ENCODE measurements at places on chromosomes 6 and 20.

- DNase-seq, result no peak
Measured at GRCh38 chr6:119284861-119285521, 64.6 kb downstream of the MAN1A1 start.

- no peak for DNase-seq
Measured at GRCh38 chr6:157227202-157228166, 95.8 kb downstream of the TMEM242 start.

DNA sequence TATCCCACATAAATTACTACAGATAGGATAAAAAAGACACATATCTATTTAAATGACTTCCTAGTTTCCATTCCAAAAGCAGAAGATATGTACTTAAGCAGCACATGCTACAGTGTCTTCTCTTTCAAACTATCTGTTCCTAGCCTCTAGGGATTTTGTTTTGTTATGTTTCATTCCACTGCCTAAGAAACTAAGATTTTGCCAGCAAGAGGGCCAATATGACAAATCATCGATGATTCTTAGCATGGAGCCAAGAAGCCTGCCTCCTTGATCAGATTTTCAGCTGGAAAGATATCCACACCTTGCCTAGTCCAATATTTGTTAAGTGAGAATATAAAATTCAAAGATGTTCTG lies 7.0 kb downstream of the SNX5 start:
- DNase-seq, result no peak

GRCh38 chr6:120355822-120356221 lies 978.5 kb downstream of the TBC1D32 start:
- no peak for DNase-seq

DNA sequence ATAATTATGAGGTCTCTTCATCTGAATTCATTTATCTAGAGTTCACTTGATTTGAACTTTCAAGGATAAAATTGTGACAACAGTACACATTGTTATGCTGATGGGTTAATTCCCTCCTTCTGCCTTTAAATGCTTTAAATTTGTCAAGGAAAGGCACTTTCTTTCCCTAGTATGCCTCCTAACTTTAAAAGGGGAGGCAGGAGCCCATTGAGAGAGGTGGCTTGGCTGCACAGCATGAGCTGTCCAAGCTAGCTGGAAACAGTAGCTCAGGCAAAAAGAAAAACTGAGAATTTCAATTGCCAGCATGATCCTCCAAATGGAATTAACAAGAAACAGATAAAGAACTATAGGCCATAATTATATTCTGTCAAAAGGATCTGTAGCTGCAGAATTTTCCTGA lies 243.3 kb upstream of the GRIK2 start:
- DNase-seq, result no peak

Data from neural crest cell (in vitro differentiated cells).